ENCODE measurements at places on chromosomes 3 and 15. TPM values are rescaled to one million over a fixed set of nuclear protein-coding genes. Genes with fewer than 3 reads are reported as not detected.
A peak's percentile ranks its signal among the peaks of the same experiment; 100 is the strongest.

DNA sequence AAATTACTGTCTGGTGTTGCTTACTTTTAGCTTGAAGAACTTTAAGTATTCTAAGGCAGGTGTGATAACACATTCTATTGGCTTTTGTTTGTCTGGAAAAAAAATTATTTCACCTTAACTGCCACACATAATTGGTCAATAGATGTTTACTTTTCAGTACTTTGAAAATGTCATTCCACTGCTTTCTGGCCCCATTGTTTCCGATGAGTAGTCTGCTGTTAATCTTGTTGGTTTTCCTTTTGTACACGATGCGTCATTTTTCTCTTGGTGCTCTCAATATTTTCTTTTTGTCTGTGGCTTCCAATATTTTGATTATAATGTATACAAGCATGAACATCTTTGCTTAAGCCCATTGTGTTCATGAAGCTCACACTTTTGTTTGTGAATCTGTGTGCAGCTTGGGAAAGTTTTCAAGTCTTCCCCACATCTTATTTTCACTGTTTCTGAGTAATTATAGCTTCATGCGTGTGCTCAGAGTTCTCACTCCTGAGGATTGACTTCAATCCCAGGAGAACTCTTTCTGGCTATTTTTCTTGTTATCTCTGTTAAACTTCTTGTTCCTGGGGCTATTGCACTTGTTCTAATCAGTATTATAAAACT lies 664.7 kb downstream of the IGSF11 start:
- DNase-seq = no peak

GRCh38 chr3:27165321-27165721 lies 203.9 kb downstream of the NEK10 start:
- no peak for DNase-seq

CX3CR1 gene
- total RNA-seq = not detected

GRCh38 chr3:31696009-31696297 lies 163.2 kb downstream of the STT3B start:
- no peak for DNase-seq

DNA sequence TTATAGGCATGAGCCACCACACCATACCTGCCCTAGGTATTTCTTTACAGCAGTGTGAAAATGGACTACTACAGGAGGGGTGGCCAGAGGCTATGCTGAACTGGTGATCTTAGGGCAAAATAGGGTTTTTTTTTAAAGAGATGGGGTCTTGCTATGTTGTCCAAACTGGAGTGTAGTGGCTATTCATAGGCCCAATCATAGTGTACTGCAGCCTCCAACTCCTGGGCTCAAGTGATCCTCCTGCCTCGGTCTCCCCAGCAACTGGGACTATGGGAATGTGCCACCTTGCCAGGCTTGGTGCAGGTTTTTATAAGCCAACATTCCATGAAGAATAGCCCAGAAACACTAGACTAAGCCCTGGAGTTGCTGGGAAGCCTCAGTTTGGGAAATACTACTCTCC lies 28.6 kb upstream of the TSC22D2 start:
- DNase-seq = no peak

- no peak for DNase-seq
Measured at GRCh38 chr15:93881310-93881709, 350.1 kb upstream of the MCTP2 start.

DNA sequence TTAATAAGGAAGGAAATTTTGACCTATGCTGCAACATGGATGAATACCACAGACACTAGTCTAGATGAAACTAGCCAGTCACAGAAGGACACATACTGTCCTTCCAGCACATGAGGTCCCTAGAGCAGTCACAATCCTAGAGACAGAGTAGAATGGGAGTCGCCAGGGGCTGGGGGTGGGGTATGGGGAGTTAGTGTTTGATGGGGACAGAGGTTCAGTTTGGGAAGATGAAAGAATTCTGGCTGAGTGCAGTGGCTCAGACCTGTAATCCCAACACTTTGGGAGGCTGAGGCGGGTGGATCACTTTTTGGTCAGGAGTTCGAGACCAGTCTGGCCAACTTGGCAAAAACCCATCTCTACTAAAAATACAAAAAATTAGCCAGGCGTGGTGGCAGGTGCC lies 99.2 kb downstream of the TPRA1 start:
- no peak for DNase-seq

DNA sequence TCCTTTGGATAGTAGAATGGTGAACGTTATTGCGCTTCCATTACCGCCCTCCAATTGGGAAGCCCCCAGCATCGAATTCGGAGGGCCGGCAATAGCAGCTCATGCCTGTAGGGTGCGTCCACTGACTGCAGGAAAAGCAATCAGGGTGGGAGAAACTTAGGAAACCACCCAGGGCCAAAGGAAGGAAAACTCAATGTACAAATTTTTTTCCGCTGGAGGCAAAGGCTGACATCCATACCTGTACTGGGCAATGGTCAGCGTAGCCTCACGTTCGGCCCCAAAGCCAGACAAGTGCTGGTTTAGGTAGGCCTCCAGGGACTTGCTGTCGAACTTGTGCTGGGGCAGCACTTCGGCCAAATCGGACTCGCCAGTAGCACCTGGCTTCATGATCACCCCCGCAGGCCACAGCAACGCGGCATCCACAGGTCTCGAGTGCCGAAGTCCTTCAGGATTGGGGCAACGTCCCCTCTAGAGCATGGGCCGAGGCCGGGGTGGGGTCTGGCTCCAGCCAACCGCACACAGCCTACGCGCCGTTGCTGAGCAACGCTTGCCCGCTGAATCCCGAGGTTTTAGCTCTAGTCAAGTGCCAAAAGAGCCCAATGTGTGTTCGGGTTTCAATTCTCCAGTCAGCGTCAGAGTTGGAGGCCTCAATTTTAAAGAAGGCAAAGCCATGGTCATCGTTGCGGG lies at the start of gene ACAD11:
ACAD11 (minus strand) TSS at position 445 of the 687 bp plus-strand sequence; CDS start at position 387, 58 bp downstream.
- DNase-seq = peak; percentile 75

CCR3 gene
- not detected for total RNA-seq

GRCh38 chr3:122208579-122208978 lies 25.1 kb downstream of the CASR start:
- no peak for DNase-seq

DNA sequence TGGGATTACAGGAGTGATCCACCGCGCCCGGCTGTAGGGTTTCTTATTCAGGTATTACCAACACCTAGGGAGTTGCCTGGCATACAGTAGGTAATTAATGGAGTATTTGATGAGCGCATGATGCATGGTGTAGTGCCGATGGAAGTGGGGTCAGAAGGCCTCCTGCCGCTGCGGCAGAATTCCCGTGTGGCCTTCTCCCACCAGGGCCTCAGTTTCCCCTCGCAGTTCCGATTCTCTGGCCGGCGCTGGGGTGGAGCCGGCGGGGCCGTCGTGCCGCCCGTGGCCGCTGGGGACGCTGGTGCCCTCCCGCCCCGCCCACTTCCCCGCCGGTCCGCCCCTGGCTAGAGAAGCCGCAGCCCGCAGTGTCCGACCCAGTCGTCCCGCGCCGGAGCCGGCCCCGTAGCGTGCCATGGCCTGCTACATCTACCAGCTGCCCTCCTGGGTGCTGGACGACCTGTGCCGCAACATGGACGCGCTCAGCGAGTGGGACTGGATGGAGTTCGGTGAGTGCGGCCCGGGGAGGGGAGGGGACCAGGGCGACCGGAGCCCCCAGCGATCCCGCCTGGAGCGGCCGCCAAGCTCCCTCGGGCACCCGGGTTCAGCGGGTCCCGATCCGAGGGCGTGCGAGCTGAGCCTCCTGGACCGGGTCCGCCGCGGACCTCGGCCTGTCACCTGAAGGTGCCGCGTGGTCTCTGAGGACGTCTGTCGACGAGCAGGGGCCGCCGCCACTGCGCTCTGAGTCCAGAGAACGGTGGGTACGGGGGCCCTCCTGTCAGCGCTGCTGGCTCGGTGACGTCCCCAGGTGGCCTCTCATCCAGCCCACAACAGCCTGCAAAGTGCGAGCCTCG lies at the start of gene IRAK2:
IRAK2 (plus strand) TSS at position 374 of the 848 bp plus-strand sequence; CDS start at position 410, 36 bp downstream.
- DNase-seq = peak; percentile 81

POLQ gene
- total RNA-seq = 2.4 TPM

- no peak for DNase-seq
Measured at GRCh38 chr15:93553167-93553935, 464.3 kb upstream of the RGMA start.

DNA sequence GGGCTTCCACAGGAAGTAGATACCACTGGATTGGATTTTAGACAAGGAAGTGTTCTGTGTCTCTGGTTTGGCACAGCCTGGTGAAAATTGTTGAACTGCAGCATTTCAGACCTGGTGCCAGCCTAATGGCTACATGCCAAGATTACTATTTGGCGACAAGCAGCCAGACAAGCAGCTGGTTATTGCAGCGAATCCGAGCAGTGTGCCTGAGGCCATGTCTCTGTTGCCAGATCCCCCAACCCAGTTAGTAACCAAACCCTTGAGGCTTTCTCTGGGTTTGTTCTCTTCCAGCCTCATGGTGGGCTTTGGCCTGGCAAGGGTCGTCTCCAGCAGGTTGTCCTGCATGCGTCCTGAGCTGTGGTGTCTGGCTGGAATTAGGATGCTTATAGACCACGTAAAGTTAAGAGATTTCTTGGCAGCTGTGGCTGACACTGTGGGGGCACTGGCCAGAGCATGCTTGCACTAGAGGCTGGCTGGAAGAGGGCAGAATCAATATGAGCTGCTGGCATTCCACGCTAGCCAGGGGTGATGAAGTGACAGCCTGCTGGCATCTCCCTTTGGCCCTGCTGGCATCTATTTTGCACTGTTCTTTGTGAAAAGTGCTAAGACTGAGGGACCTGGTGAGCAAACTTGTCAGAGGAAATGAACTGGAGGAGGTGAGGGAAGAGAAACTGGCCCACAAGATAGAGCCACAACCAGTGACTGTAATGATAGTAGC lies 172.6 kb downstream of the RBMS3 start:
- DNase-seq = no peak

- no peak for DNase-seq
Measured at GRCh38 chr3:191234216-191234615, 35.2 kb downstream of the OSTN start.

- no peak for DNase-seq
Measured at GRCh38 chr3:106265704-106266103, 396.9 kb upstream of the CBLB start.

MED12L gene
- 7.8 TPM for total RNA-seq

- DNase-seq = no peak
Measured at GRCh38 chr3:72810063-72810462, 38.2 kb downstream of the SHQ1 start.

KIF7 gene
- 9.3 TPM for total RNA-seq

GRCh38 chr3:53109891-53110771 lies 20.1 kb downstream of the RFT1 start:
- DNase-seq = peak; percentile 68

DNA sequence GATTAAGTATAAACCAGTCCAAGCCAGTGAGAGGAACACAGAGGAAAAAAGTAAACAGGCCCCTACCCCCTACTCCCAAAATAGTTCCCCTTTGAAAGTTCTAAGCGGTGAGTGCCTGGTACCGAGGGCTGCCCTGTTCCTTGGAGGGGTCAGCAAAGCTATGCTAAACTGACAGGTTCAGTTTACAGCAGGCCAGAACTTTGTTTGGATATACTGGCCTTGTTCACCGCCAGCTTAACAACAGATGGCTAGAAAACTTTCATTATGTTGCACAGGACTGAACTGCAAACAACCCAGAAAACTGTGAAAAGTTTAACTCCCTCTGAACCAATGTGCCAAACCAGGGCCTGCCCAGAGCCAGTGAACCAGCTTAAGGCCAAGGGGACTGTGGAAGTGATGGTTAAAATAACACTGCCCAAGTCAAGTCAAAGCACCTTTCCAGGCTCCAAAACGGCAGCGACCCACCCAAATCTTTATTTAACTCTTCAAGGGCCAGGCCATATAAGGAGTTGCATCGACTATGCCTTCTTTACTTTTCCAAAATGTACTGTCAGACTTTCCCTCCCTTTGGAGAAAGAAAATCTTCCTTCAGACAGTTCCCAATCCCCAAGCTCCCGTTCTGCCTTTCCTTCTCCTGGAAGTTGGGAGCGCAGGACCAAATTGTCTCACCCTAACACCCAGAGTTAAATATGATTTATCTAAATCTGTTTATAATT lies 448.0 kb downstream of the FOXP1 start:
- DNase-seq = no peak

DNA sequence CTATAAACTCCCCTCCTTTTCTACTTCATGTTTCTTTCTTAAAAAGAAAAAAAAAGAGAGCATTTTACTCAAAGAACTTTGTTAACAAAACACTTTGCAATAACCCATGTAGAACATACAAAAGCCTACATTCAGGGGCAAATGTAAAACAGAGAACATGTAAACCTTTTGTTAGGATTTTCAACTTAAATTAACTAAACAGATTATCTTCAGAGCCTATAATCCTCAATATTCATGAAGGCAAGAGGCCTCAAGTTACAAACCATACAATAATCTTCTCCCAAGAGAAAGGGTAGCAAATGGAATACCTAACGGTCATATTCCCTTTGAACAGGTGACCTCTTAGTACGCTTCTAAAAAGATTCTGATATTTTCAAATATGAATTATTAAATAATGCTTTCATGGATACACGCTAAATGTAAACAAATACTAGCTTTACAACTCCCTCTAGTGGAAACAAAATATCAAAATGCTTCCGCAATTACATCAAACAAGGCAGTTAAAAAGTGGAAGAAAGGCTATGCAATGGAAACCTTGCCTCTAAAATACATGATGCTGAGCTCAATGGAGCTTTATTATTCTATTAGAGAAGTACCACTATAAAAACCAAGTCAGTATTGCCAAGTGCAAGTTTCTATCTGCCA lies 9.9 kb downstream of the CEP152 start:
- no peak for DNase-seq

DNA sequence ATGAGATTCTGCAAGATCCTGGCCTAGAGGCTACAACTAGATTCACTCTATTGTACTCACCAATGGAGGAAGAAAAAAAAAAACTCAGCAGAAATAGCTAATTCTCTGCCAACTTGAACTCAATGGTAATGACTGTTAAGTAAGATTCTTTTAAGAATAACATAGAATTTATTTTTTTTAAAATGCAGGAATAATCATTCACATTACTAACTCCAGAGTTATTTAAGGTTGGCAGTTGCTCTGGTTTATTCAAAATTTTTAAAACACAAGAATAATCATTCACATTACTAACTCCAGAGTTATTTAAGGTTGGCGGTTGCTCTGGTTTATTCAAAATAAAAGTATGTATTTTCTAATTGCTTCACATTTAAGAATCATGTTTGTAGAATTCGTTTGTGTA lies 1071.9 kb downstream of the IGSF11 start:
- DNase-seq = no peak

LRRC28 gene
- 49.6 TPM for total RNA-seq

- no peak for DNase-seq
Measured at GRCh38 chr3:4850211-4850927, 128.9 kb upstream of the BHLHE40 start.

ZCWPW2 gene
- total RNA-seq = 0.49 TPM

- no peak for DNase-seq
Measured at GRCh38 chr3:125054449-125055329, 1.1 kb downstream of the HEG1 start.

DNA sequence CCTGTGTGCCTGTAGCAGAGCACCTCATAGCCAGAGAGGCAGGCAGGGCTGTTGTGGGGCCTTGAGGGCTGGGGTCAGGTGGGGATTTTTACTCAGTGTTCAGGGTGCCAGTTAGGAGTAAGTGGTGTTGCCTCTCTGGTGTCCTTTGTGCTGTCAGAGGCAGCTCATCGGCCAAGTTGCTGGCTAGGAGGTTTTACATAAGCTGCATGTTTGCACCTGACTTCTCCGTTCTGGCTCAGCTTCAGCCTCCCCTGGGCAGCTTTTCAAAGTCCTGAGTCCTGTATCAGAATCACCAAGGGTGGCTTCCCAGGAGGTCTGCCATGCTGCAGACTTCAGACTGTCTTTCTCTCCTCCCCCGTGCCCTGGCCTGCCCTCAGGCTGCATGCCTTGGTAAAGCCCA lies 242.6 kb upstream of the TPM1 start:
- DNase-seq = no peak

GRCh38 chr3:175082631-175083030 lies 223.5 kb downstream of the NAALADL2 start:
- DNase-seq = no peak
